ENCODE measurements at places on chromosomes 16 and 17.
A peak's percentile ranks its signal among the peaks of the same experiment; 100 is the strongest.

DNA sequence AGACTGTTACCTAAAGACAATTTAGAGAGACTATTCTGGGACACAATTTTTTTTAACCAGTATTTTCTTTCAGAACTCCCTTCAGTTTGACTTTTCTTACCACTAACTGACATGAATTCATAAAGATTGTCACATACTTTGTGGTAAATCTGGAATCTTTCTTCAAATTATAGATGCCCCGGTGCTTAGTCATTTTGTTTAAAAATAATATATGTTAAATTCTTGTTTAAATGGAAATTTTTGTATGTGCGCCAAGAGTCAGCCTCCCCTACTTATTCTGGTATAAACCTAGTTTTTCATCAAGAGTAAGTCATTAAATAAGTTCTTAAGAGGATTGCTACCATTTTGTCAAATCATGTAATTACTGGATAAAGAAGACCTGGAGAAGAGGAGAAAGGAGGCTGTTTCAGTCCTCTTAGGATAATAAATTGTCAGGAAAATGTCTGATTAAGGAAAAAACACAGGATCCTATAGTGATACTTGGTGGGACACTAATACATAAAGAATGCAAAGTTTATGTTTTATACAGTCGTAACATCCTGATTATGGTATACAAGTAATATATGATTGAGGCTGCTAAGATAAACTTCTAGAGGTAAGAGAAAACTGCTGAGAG, 424.4 kb downstream of the PMP22 start:
- no peak for DNase-seq

DNA sequence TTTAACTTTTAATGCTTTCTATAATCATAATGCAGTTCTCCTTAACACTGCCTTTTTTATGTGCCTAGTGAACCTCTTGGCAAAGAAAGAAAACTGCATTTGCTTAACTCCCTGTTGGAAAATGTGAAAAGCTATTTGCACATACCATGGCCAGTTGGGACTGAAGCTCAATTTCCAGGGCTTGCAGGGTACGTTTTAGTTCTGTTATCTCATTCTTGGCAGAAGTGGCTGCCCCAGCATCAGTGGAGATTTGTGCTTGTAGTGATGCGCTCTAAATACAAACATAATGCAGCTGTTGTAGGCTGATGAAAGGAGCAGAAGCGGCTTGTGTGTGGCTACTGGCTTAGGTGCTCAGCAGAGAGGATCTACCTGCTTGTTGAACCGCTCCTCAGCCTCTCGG, 3.7 kb downstream of the KRT24 start:
- no peak for DNase-seq

DNA sequence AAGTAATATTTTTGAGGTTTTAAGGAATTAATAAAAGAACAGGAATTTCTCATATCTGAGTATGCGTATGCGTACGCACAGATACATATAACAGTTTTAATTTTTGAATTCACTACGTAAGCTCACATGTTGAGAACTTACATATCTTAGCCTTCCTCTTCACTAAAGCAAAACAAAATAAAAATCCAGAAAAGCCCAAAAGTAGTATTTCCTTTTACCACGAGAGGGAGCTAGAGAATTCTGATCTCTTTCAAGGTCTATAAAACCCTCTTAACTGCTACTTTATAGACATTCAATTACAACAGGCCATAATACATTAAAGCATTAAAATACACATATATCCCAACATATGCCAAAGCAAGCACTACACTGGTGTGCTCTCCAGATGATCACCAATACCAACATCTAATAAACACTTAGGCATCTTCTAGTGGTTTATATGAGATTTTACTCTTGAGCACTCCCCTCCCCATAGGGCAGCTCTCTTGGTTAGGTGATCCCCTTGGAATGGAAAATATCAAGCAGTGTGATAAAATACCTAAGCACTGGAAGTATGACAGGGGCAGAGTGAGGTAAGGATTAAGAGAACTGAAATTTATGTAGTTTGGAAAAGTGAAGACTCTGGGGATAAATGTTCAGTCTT, 94.0 kb downstream of the SKAP1 start:
- DNase-seq = peak; percentile 91

- no peak for DNase-seq
Measured at GRCh38 chr17:39364236-39365025, 37.0 kb downstream of the FBXL20 start.

- no peak for DNase-seq
Measured at GRCh38 chr17:57587193-57587969, 157.7 kb downstream of the CCDC182 start.

DNA sequence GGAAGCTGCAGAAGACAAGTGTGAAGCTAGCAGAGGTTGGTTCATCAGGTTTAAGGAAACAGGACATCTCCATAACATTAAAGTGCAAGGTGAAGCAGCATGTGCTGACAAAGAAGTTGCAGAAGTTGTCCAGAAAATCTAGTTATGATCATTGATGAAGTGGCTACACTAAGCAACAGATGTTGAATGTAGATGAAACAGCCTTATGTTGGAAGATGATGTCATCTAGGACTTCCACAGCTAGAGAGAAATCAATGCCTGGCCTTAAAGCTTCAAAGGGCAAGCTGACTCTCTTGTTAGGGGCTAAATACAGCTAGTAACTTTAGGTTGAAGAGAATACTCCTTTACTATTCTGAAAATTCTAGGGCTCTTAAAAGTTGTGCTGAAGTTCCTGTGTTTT, 340.2 kb upstream of the SOX9 start:
- no peak for DNase-seq

DNA sequence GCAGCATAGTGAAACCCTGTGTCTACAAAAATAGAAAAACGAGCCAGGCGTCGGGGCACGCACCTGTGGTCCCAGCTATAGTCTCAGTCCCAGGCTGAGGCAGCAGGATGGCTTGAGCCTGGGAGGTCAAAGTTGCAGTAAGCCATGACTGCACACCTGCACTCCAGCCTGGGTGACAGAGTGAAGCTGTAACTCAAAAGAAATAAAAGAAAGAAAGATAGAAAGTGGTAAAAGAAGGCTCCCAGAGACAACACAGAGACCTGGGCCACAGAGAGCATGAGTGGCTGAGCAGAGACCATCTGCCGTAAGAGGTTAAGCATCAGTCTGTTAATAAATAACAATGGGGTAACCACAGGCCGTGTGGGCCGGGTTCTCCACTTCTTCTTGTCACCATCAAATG, 15.3 kb upstream of the HEXD start:
- DNase-seq = no peak
